IMR-90 (cell line): ENCODE measurements at places on chromosomes 6 and 20. TPM values are rescaled to one million over a fixed set of nuclear protein-coding genes. Genes with fewer than 3 reads are reported as not detected.

DNA sequence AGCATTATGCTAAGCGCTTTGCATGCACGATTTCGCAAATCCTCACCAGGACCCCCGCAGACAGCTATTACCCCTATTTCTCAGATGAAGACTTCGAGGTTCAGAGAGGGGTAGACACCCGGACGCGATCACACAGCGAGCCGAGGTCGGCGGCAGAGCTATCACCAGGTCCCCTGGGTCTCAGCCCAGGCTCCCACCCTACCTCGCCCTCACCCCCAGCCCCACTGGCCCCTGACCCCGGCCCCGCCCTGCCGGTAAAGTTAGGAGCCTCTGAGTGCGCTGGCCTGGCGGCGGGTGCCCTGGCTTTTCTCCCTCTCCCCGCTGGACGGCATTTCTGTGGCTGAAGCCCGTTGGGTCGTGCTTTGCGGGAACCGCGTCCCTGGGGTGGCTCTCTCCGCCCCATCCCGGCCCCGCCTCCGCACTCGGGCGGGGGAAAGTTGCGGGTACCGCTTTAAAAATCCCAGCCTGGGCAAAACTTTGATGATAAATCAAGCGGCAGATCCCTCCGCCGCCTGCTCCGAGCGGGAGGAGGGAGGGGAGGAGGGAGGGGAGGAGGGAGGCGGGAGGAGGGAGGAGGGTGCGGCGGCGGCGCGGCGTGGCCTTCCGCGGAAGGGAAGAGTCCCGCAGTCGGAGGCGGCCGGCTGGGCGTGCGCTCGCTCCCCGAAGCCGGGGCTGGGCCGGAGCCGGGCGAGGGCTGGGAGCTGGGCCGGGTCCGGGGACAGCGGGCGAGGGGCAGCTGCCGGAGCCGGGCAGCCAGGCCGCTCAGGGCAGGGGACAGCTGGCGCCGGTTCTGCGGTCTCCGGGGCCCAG, at the start of gene VSTM2L:
TSS of gene VSTM2L (plus strand) at position 624 of the 810 bp plus-strand sequence. CDS start 224 bp downstream, outside the sequence.
- DNase-seq: peak; percentile 47

- no peak for DNase-seq
Measured at GRCh38 chr6:7214468-7214867, 98.5 kb downstream of the SSR1 start.

GRCh38 chr6:34696189-34696738, 303 bp downstream of the ILRUN start:
- peak; percentile 21 for DNase-seq

DNA sequence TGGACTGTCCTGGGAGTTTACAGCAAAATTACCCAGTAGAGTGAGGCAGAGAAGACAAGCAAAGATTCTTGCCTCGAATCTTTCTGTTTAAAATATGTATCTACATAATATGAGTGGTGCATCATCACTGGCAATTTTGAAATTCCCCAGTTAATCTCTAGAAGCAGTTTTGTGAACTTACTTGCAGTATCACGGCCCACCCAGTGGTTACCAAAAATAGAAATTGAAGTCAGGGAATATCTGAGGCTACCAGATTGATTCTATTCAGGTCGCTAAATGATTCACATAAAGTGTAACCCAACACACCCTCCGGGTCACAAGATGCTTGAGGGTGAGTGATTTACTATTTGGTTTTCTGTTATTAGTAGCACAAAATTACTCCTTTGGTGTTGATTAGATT, 111.9 kb downstream of the PPP1R14C start:
- peak; percentile 27 for DNase-seq

DNA sequence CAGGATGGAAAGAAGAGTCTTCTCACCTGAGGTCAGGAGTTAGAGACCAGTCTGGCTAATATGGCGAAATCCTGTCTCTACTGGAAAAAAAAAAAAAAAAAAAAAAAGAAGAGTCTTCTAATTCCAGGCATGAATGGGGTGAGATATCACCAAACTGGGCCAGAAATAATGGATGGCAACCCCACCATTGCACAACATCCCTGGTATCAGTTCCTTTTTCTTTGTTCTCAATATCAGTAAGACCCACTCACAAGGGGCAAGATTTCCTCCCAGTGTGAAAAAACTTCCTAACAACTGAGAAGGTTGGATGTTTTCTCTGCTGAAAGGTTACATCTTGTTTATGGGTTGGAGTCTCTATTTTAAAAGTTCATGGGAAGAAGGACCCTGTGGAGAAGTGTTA, 23.6 kb upstream of the NR2E1 start:
- DNase-seq: no peak

GRCh38 chr6:13485923-13486562, 1.4 kb downstream of the GFOD1 start:
- peak; percentile 30 for DNase-seq

DNA sequence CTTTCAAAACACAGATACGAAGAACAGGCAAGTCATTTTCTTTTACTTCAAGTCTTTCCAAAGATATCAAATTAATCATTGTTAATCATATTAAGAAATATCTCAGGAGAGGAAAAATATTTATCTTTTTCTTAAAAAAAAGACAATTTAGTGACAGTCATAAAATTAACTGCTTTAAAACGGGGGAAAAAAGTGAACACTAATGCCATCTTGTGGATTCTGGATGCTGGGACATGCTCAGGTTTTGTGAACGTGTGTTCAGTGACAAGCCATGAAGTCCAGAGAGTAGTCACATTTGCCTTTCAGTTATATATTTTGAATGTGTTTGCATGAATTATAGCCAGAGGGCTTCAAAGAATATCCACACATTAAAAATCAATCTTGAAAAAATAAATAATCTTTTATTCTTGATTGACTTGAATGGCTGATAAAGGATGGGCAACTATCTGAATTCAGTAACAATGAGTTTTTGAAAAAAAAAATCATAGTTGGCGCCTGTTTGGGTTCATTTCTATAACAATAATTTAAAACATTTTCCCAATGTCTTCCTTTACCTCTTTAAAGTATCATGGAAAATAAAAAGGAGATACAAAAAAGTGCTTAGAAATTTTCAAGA, 74.7 kb upstream of the NOX3 start:
- DNase-seq: peak; percentile 60

GRCh38 chr6:39401376-39401775, 78.9 kb upstream of the KCNK16 start:
- no peak for DNase-seq

DNA sequence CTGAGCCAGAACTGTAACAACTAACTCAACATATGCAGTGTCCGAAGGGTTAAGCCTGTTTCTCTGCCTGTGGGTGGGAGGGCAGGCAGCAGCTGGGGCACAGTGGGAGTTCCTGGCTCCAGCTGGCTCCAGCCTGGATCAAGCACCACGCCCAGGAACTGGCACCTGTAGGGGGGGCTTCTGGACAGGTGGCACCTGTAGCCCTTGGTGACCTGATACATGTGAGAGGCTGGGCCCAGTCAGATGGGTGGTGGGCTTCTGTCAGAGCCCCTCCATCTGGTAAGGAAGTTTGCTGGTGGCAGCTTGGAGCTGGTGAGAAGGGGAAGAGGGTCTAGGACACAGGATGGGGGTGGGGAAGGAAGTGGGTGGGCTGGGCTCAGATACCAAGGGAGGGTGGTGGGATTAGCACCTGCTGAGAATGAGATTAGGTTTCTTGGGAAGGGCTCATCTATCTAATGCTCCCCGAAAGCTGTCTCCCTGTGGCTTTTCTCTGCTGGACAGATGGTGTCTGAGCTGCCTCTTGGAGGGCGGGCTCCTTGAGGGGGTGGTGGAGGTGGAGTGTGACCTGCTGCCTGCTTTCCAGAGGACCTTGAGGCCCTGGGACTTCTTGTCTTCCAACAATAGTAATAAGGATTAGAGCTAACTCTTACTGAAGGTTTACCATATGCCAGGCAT, 28.5 kb downstream of the BCL2L1 start:
- no peak for DNase-seq

DNA sequence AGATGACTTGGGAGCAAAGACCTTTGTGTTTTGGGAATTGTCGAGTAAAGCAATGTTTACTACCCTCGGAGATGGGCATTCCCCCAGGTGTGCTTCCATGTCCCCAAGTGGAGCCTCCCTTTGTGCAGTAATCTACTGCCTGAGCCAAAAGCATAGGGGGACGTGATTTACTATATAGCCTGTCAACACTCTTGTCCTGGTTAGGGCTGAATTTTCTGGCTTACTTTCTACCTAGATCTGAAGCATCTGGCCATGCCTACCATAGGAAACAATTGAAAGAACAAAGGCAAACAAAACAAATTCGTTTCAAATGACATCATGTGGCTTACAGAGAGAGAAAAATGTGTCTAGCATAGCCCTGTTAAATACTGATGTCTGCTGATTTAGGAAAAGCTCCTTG, 350.6 kb downstream of the SAMD5 start:
- no peak for DNase-seq

GRCh38 chr20:46898423-46898822, 3.8 kb downstream of the EYA2 start:
- DNase-seq: no peak

- DNase-seq: peak; percentile 9
Measured at GRCh38 chr6:133051240-133051639, 189.9 kb upstream of the EYA4 start.

- DNase-seq: peak; percentile 38
Measured at GRCh38 chr6:145137425-145137824, 597.9 kb downstream of the EPM2A start.

- DNase-seq: no peak
Measured at GRCh38 chr6:10541591-10541990, 20.4 kb downstream of the GCNT2 start.

DNA sequence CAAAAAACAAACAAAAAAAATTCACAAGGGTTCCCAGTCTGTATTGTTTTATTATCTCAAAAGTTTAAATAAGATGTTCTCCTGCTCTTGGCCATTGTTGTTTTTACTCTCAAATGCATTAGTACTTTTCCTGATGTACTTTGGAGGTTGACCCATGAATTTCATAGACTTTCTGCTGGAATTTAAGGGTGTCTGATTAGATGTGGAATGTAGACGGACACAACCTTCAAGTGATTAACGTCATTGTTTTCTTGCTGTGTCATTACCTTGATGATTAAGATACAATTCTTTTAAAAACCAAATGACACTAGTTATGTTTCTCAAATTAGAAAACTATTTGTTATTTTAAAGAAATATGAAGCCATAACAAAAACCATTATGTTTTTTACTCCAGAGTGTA, 421.4 kb upstream of the RUNX2 start:
- DNase-seq: no peak

GRCh38 chr6:113862112-113862511, 5.0 kb downstream of the MARCKS start:
- DNase-seq: no peak

DNA sequence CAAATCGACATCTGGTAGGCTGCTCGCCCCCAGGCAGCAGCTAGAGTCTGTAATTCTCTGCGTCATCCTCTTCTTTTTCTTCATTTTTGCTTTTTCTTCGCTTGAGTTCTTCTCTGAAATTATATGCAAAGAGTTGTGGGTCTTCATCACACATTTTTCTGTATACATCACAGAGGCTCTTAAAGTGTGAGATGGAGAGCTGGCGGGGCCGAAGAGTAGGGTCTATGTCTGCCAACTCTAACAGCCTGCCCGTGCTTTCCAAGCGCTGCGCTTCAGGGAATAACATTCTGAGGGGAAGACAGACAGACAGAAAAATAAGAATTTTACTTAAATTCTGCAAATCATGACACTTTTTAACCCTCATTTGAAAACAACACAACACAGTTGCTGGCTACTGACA, 6.0 kb upstream of the CLDN20 start:
- DNase-seq: no peak

GRCh38 chr20:34010405-34010931, 16.8 kb downstream of the RALY start:
- DNase-seq: no peak

DNA sequence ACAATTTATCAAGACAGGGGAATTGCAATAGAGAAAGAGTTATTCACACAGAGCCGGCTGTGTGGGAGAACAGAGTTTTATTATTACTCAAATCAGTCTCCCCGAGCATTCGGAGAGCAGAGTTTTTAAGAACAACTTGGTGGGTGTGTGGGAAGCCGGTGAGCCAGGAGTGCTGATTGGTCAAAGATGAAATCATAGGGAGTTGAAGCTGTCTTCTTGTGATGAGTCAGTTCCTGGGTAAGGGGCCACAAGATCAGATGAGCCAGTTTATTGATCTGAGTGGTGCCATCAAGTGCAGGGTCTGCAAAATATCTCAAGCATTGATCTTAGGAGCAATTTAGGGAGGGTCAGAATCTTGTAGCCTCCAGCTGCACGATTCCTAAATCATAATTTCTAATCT, 50.0 kb upstream of the ECI2 start:
- DNase-seq: no peak

GRCh38 chr6:11412011-11412424, 125.5 kb upstream of the TMEM170B start:
- peak; percentile 38 for DNase-seq

- peak; percentile 94 for DNase-seq
Measured at GRCh38 chr20:45337367-45338120, 10.7 kb downstream of the SDC4 start.

SYNJ2 gene
- 43.3 and 45.2 TPM in 2 replicates for total RNA-seq

ENPP3 gene
- under 0.01 TPM in 1 of 2 replicates, not detected in the other for total RNA-seq

SAMD5 gene
- total RNA-seq: 1.6 and 2.2 TPM in 2 replicates

CCN2 gene
- 148 and 211 TPM in 2 replicates for total RNA-seq

SNPH gene
- 4.5 and 4.7 TPM in 2 replicates for total RNA-seq

CLIC5 gene
- not detected in 2 replicates for total RNA-seq

PRICKLE4 gene
- not detected in 2 replicates for total RNA-seq

LY6G5C gene
- total RNA-seq: 0.18 TPM in 1 of 2 replicates, not detected in the other

CAGE1 gene
- under 0.01 TPM in 1 of 2 replicates, not detected in the other for total RNA-seq

PRDM1 gene
- total RNA-seq: 2.3 and 6.9 TPM in 2 replicates
